ENCODE measurements at places on chromosomes 5 and 9.

GRCh38 chr5:91848453-91848852, 465.3 kb upstream of the ARRDC3 start:
- DNase-seq, result no peak

- no peak for DNase-seq
These were observed 208.4 kb downstream of the CD180 start for GRCh38 chr5:66987949-66988838.

GRCh38 chr5:55030676-55031369, 6.8 kb downstream of the GZMK start:
- DNase-seq, result no peak

- no peak for DNase-seq
These were observed 289.6 kb downstream of the KIF4B start for GRCh38 chr5:155303120-155303519.

DNA sequence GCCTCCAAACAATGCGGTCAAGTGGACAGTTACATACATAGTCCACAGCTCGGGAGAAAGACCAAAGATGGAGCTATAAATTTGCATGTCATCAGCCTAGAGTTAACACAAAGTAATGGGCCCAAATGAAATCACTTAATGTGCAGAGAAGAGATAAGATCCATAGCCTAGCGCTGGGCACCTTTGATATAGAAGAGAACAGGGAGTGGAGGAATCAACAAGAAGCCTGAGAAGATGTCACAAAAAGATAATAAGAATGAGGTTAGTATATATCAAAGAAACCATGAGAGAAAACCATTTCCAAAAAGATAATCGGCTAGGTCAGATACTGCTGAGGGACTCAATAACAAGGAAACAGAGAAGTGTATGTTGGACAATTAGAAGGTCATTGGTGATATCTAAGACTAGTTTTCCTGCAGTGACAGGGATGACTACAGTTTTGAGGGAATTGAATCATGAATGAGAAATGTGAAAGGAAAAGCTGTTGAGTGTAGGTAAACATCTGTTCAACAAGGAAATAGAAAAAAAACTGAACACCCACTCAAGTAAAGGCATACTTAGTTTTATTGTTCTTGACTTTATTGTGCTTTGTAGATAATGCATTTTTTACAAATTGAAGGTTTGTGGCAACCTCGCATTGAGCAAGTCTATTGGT, 68.7 kb upstream of the CDH6 start:
- DNase-seq, result no peak

GRCh38 chr5:171272996-171273970, 35.8 kb upstream of the TLX3 start:
- DNase-seq, result no peak

DNA sequence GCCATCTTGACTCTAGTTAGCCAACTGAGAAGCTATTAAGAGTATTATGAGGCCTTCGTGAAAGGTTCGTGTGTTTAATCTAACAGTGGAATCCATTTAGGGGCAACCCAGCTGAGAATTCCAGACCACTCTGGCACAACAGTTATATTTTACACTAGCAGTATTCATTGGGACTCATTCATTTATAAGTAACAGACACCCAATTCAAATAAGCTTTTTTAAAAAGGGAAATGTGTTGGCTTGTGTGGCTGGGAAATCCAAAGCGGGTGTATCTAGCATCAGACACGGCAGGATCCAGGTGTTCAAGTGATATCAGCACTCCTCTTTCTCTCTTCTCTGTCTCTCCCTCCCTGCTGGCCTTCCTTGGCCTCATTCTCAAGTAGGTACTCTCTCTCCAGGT, 46.0 kb upstream of the SHC3 start:
- DNase-seq, result no peak

- DNase-seq, result no peak
These were observed 30.7 kb downstream of the ACOT12 start for GRCh38 chr5:81363093-81363871.

- no peak for DNase-seq
These were observed 84.9 kb downstream of the VAV2 start for GRCh38 chr9:133906932-133907910.

GRCh38 chr5:980001-980588, 28.5 kb upstream of the NKD2 start:
- DNase-seq, result no peak

DNA sequence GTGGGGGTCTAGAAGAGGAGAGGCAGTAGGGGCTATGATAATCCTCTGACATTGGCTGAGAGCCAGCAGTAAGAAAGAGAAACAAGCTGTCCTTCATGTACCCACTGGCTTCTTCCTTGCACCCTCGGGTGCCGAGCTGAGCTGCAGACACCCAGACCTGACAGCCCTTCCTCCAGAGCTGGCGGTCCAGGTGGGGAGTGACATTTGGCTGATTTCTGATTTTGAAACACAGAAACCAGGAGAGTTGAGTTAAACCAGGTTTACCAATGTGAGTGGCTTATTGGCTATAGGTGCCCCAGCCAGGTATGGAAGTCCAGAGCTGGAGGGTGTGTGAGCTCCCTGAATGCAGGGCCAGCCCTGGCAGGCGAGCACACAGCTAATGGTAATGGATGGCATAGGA, 59.2 kb downstream of the GADD45G start:
- DNase-seq, result no peak

DNA sequence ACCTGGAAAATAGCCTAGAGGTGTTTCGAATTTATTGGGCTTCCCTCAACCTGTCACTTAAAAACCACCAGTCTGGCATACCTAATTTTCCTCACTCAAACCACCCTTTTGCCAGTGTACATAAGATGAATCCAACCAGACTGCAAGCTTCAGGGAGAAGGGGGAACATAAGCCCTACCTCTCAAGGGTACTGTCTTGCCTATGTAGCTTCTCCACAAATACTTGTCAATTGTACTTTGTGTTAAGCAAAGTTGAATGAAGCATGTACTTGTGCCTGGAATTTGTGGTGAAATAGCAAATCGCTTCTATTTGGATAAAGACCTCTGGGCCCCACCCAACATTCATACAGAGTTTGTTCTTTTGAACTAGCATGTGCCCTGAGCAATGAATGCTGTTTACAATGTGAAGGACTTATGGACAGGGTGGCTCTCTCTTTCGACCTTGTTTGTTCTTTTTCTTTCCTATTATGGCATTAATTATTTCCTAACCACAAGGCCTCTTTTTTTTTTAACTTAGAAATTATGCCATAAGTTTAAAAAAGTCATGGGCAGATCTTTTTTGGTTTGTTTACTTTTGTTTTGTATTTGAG, 580.2 kb downstream of the EBF1 start:
- no peak for DNase-seq

GRCh38 chr5:104952876-104953275, 1390.3 kb upstream of the NUDT12 start:
- DNase-seq, result no peak

GRCh38 chr9:76911971-76912370, 6.1 kb upstream of the PRUNE2 start:
- no peak for DNase-seq

DNA sequence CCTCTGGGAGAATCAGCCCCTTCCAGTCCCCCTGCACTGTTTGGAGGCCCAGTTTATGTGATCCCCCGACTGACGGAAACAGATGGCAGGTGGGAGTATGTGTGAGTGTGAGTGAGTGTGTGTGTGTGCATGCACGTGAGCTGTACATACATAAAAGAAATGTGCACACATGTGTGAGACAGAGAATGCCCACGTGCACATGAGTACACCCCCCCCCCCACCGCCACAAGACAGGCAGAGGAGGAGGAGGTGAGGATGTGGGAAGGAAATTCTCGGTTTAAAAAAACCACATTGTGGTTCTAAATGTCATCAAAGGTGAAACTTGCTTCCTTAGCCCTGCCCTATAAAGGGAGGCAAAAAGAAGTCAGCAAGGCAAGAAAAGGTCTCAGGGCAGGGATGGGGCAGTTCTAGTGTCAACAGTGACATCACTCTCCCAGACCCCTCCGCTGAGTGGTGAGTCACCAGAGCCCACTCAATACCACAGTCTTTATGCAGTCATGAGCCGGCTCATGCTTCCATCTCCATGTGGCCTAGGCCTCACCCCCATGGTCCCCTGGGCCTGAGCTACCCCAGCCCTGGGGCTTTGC, 79.2 kb upstream of the HSPA9 start:
- DNase-seq, result peak; percentile 59

DNA sequence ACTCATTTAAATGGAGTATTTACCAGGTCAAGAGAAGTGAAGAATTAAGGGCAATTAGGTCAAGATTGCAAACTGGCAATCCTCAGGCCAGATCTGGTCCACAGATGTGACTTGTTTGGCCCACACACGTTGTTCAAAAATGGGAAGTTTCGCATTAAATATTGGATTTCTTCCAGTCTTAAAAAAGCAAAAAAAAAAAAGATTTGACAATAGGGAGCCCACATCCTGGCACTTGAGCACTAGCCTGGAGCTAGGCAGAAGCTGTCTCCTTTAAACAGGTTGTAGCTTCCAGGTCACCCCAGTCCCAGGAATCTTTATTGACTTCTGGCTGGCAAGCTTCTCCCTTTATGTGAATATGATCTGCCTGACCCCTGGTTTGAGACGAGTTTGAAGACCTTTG, 520.4 kb downstream of the RAB3C start:
- DNase-seq, result no peak

Measured in GM06990 (cell line).